Ovary (tissue), 10 donors: ENCODE measurements at places on chromosomes 7 and 10.

GRCh38 chr10:80202934-80203834, 2.2 kb downstream of the ANXA11 start:
- peak overlapping the region; percentile 14 for H3K4me3 ChIP-seq
- H3K36me3 ChIP-seq = no peaks in the 10 kb centered on the region

DNA sequence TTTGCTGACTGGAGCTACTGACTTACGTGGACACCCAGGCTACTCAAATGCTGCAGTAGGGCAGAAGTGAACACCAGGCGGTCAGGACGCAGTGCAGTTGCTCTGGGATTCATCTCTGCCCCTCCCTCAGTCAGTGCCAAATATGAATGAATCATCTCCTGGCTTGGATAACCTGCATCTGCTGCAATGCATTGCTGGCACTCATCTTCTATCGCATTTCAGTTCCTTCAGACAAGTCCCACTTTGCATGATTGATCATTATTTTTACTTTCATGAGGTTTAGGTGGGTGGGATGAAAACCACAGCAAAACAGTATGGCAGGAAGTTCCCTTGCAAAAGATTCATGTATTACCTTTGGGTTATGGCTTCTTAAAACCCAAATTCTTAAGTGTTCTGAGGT, 224.6 kb upstream of the NRP1 start:
- H3K27ac ChIP-seq = no peak overlapping the region
- H3K4me1 ChIP-seq = no peaks in the 10 kb centered on the region
- no peaks in the 10 kb centered on the region for H3K36me3 ChIP-seq
- DNase-seq = no peak
- no peaks in the 10 kb centered on the region for H3K27me3 ChIP-seq

- H3K27me3 ChIP-seq = no peaks in the 10 kb centered on the region
- no peak overlapping the region for H3K4me3 ChIP-seq
- H3K36me3 ChIP-seq = no peaks in the 10 kb centered on the region
Measured at GRCh38 chr10:52652431-52653262, 119.9 kb downstream of the MBL2 start.

DNA sequence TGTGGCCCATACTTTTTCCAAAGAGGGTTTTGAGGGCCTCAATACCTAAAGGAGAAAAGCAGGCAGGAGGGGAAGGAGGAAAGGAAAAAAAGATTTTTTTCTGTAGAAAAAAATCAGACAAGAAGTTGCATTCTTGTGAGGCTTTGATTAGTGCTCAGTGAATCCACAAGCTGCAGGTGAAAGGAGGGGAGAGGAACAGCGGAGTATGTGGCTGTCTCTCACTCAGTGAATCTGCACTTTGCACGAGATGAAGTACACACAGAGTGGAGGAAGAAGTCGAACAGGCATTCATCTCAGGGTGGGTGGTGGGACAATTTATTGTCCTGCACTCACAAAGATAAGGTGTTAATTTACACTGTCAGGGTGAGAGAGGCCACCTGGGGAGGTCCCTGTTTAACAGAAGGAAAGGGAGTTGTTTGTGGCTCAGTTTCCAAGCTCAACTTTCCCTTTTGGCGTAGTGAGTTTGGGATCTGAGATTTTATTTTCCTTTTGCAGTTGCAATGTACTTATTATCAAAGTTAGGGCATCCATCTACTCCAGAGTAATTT, 49.0 kb upstream of the VIPR2 start:
- no peak for DNase-seq
- no peak overlapping the region for H3K4me3 ChIP-seq
- no peaks in the 10 kb centered on the region for H3K36me3 ChIP-seq
- H3K27ac ChIP-seq = no peak overlapping the region
- H3K27me3 ChIP-seq = no peaks in the 10 kb centered on the region
- peaks cover 12% of the 10 kb centered on the region for H3K4me1 ChIP-seq

DNA sequence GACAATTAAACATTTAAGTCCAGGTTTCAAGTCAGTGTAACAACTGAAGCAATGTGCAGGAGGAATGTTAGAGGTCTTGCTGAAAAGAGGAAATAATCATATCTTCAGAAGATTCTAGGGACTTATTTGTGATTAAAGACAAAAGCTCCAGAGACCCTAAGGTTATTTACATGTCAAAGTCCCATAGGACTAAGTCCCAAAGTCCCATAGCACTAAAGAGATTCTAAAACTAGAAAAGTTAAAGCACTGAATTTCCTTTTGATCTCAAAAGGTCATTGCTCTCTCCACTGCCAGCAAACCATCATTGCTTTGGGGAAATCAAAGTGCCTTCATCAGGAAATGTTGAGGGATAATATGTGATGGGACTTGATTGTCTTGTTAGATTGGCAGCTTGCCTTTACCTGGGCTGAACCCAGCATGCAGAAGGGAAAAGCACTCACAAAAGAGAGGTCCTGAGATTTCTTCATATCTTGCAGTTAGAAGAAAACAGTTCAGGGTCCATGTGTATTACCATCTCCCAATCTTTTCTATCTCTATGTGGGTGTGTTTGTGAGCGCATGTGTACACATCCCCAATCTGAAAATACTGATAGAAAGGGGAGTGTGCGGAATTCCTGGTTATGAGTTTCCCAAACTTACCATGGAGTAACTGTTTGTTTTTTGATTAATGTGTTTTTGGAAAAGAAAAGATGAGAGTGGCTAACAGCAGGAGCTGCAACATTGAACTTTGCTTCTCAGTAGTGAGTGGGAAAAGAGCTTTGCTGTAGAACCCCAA, 21.8 kb downstream of the NUDT13 start:
- DNase-seq = no peak
- H3K4me3 ChIP-seq = no peak overlapping the region
- no peaks in the 10 kb centered on the region for H3K36me3 ChIP-seq
- no peak overlapping the region for H3K27ac ChIP-seq

DNA sequence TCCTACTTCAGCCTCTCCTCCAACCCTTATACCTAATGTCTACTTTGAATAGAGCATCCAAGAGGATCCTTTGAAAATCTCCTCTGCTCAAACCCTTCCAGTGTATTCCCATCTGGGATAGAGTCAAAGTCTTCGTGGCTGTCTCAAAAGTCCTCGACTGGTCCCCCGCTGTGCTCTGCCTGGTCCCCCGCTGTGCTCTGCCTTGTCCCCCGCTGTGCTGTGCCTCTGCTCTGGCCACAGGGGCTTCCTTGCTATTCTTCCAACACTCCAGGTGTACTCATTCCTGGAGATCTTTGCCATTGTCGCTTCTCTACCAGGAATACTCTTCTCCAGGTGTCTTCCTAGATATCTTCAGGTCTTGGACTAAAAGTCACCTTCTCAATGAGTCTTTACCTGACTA, 36.1 kb upstream of the COMMD3 start:
- no peak overlapping the region for H3K27ac ChIP-seq
- no peaks in the 10 kb centered on the region for H3K4me1 ChIP-seq
- DNase-seq = no peak
- no peaks in the 10 kb centered on the region for H3K36me3 ChIP-seq
- H3K27me3 ChIP-seq = no peaks in the 10 kb centered on the region

GRCh38 chr7:136685501-136686173, 182.8 kb upstream of the CHRM2 start:
- no peaks in the 10 kb centered on the region for H3K27me3 ChIP-seq
- H3K36me3 ChIP-seq = no peaks in the 10 kb centered on the region
- no peak overlapping the region for H3K4me3 ChIP-seq
- H3K4me1 ChIP-seq = no peaks in the 10 kb centered on the region
- no peak overlapping the region for H3K27ac ChIP-seq
- DNase-seq = no peak

DNA sequence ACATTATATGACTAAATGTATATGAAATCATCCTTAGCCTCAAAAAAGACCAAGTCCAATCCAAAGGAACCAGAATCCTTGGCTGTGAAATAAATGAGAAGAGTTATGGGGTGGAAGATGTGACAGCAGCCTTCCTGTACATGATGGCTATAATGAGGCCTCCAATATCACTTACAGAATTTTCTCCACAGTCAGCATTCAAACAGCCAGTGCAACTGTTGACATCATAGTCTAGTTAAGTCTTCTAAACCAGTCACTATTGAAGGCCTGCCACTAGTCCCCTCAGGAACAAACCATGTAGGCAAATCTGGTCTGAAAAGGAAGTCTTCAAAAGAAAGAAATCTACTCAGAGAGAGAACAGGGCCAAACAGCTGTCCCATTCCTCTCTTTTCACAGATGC, 219.5 kb upstream of the CCDC6 start:
- H3K27me3 ChIP-seq = no peaks in the 10 kb centered on the region
- H3K4me3 ChIP-seq = no peak overlapping the region
- no peaks in the 10 kb centered on the region for H3K36me3 ChIP-seq
- no peaks in the 10 kb centered on the region for H3K4me1 ChIP-seq
- no peak overlapping the region for H3K27ac ChIP-seq
